ENCODE measurements at places on chromosomes 1 and 21. TPM values are rescaled to one million over a fixed set of nuclear protein-coding genes. Genes with fewer than 3 reads are reported as not detected.

The AKT3 gene
- polyA plus RNA-seq, result 22.2 TPM

The SERINC2 gene
- 46.8 TPM for polyA plus RNA-seq

The LIN28A gene
- 0.04 TPM for polyA plus RNA-seq

DNA sequence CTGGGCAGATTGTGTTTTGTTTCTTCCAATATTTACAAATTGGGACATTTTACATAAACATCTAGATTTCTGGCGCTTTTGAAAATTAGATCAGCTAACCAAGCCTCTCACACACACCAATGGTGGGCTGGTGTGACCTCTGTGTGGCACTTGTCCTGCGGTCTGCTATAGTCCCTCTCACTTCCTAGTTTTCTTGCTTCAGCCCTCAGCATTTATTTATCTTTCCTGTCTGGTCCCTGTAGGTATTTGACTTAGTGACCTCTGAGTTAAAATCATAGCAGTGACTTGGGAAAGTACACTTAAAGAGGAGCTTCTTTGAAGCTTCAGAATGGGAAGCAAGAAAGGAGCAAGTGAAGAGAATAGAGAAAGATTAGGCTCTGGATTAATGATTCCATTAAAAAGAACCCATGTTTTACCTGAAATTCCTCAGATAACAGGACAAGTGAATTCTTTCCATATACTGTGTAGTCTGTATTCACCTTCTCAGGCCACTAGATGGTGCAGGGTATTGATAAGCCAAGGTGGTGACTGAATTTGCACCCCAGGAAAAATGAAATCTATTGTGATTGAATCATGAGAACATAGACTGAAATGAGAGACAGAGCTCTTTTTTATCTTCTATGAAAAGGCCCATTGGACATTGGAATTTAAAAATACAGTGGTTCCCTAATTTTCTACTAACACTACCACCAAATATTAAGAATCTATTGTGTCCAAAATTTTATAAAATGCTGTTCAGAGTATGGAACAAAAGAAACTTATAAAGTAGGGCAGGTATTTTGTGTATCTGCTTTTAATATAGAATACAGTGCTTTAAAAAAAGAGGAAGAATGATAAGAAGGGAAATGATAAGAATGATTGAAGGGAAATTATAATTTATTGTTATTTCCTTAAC is 7.1 kb upstream of the DIPK1A start:
- DNase-seq, result no peak

DNA sequence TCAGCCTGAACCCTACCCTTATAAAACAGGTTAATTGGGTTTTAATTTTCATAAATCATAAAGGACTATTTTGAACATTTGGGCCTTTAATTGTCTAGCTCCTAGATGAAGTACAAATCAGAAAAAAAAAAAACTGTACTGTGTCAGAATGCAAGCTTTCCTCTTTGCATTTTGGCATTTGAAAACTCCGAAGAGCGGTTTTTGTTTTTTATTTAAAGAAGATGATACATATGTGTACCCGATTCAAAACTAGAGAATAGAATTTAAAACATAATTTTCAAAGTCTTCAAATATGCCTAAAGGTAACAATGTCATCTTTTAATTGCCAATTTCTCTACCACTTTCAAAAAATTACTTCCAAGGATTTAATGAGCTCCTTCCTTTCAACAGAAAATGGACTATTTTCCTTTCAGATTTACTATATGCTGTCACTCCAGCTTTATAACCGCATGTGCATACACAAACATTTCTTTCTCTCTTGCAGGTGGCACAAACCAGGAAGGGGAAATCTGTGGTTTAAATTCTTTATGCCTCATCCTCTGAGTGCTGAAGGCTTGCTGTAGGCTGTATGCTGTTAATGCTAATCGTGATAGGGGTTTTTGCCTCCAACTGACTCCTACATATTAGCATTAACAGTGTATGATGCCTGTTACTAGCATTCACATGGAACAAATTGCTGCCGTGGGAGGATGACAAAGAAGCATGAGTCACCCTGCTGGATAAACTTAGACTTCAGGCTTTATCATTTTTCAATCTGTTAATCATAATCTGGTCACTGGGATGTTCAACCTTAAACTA is 33.7 kb downstream of the MRPL39 start:
- no peak for DNase-seq

DNA sequence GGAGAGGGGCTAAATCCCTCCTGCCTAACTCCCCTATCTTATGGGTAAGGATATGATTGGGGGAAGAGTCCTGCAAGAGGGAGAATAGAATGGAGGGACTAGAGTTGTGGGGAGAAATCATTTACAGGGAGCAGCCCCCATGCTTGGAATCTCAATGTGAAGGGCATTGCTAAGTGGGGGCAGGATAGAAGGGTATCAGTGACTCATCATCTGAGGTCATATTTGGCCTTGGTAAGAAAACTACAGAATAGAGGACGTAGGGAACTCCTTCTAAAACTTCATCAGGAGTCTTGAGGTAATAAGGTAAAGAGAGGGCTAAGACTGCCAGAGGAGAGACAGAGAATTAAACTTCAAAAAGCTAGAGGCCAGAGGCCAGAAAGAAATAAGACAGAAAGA is 487 bp downstream of the HJV start:
- no peak for DNase-seq
